ENCODE measurements at places on chromosomes 6 and 20. TPM values are rescaled to one million over a fixed set of nuclear protein-coding genes. Genes with fewer than 3 reads are reported as not detected.

RIMS4 gene
- 16.3 TPM for total RNA-seq

HLA-F gene
- 7.4 TPM for total RNA-seq

AGER gene
- total RNA-seq = 14.3 TPM

ESR1 gene
- total RNA-seq = not detected

CFAP206 gene
- not detected for total RNA-seq

MUC22 gene
- total RNA-seq = not detected

ZSWIM1 gene
- total RNA-seq = 13.0 TPM

OOEP gene
- not detected for total RNA-seq

PPP1R3G gene
- total RNA-seq = not detected

DAAM2 gene
- total RNA-seq = 1.0 TPM

ARMC2 gene
- 3.9 TPM for total RNA-seq

CST1 gene
- total RNA-seq = 1.9 TPM

ZKSCAN8 gene
- 25.4 TPM for total RNA-seq

ZNF76 gene
- 22.8 TPM for total RNA-seq

CALHM4 gene
- not detected for total RNA-seq

C20orf141 gene
- not detected for total RNA-seq

PROCR gene
- total RNA-seq = 6.4 TPM

MAK gene
- 0.20 TPM for total RNA-seq

GMPR gene
- total RNA-seq = 0.70 TPM

OR2H2 gene
- total RNA-seq = not detected

KHDC1 gene
- 7.7 TPM for total RNA-seq

All from H9 (cell line).